ENCODE measurements at places on chromosomes 7 and 10.

GRCh38 chr10:62456611-62457101 is 82.5 kb downstream of the ZNF365 start:
- DNase-seq, result peak; percentile 6

GRCh38 chr7:760006-760405 is 32.9 kb upstream of the PRKAR1B start:
- no peak for DNase-seq

DNA sequence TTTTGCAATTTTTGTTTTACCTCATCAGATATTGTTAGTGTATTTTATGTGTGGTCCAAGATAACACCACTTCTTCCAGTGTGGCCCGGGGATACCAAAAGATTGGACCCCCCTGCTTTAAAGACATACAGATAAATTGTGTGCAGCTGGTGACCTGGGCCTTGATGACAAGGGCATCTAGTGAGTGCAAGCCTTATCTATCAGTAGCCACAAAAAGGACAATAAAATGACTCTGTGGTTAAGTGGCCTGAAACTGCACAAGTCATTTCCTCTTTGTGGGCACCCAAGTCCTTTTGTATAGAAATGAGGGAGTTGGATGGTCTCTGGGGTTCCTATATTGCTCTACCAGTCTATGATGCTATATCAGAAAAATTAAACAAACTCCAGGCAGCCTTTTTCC is 98.1 kb downstream of the PARD3 start:
- no peak for DNase-seq

- no peak for DNase-seq
Measured at GRCh38 chr7:129122078-129122750, 22.3 kb upstream of the TSPAN33 start.

DNA sequence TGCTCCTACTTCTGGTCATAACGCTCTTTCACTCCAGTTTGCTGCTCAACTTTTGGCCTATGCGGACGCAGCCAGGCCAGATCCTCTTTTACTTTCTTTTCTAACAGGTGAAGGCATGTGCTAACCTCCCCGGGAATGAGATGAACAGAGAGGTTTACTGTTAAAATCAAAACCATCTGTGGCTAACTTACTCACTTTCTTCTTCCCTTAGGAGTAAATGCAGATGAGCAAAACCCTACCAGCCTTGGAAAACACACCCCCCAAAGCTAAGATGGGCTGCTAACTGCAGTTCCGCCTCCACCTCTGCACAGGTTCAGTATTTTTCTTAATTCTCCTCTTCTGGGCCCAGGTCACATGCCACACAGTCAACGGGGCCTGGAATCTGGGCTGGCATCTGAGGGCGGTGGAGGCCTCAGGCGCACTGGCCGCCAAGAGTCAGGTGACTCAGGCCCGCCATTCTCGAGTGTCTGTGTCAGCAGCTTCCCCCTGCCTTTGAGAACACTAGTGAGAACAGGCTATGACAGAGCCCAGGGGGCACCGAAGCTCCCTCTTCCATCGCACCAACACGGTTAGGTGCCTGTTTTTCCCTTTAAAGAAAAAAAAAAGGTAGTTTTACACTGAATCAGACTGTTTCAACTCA is 11.1 kb downstream of the FAM53B start:
- DNase-seq, result peak; percentile 43

GRCh38 chr7:5767066-5767465 is 14.4 kb downstream of the RNF216 start:
- no peak for DNase-seq

GRCh38 chr10:93062514-93063143 is 2.0 kb downstream of the CYP26C1 start:
- peak; percentile 44 for DNase-seq

DNA sequence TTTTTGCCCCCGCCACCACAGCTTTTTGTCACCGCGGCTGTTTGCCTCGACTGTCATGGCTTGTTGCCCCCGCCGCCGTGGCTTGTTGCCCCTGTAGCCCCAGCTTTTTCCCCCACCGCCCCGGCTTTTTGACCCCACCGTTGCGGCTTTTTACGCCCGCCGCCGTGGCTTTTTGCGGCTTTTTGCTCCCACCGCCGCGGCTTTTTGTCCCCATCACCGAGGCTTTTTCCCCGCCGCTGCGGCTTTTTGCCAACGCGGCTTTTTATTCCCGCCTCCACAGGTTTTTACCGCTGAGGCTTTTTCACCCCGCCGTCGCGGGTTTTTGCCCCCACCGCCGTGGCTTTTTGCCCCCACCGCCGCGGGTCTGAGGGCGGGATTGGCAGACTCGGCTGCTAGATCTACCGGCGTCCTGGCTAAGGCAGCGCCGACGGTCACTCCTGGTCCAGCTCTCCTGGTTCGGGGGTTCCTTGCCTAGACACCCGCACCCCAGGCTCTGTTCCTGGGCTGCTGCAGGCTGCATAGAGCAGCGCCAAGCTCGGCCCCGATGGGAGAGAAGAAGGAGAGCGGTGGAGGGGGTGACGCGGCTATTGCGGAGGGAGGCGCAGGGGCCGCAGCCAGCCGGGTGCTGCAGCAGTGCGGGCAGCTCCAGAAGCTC is 637.7 kb downstream of the ZNF716 start:
- DNase-seq, result no peak

DNA sequence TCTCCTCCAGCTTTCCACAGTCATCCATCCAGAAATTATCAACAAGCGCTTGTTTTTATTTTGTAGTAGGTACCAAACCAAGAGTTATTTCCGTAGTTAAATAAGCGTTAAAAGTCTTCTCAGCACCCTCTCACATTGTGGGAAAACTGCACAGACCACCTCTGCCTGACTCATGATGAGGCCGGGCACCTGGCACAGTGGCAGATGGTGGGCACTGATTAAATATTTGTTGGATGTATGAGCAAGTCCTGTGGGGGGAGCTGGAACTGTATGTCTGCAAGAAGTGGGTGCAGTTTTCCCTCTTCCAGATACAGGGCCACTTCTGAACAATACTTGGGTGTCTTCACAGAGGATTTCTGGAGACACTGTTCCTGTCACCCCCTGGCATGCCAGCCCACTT is 5.3 kb upstream of the REPIN1 start:
- no peak for DNase-seq

- no peak for DNase-seq
Measured at GRCh38 chr10:28097633-28098032, 98.8 kb upstream of the ODAD2 start.

- DNase-seq, result no peak
Measured at GRCh38 chr7:106273009-106273668, 11.6 kb downstream of the NAMPT start.

- no peak for DNase-seq
Measured at GRCh38 chr10:64867501-64867962, 1346.3 kb downstream of the REEP3 start.

DNA sequence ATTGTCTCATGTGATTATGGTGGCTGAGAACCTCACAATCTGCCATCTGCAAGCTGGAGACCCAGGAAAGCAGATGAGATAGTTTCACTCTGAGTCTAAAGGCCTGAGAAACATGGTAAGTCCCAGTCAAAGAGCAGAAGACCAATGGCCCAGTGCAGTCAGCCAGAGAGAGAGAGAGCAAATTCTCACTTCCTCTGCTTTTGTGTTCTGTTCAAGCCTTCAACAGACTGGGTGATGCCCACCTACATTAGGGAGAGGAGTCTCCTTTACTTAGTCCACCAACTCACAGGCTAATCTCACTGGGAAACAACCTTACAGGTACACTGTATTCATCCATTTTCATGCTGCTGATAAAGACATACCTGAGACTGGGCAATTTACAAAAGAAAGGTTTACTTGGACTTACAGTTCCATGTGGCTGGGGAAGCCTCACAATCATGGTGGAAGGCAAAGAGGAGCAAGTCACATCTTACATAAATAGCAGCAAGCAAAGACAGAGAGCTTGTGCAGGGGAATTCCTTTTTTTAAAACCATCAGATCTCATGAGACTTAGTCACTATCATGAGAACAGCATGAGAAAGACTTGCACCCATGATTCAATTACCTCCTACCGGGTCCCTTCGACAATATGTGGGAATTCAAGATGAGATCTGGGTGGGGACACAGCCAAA is 4.7 kb upstream of the FRMPD2 start:
- no peak for DNase-seq

DNA sequence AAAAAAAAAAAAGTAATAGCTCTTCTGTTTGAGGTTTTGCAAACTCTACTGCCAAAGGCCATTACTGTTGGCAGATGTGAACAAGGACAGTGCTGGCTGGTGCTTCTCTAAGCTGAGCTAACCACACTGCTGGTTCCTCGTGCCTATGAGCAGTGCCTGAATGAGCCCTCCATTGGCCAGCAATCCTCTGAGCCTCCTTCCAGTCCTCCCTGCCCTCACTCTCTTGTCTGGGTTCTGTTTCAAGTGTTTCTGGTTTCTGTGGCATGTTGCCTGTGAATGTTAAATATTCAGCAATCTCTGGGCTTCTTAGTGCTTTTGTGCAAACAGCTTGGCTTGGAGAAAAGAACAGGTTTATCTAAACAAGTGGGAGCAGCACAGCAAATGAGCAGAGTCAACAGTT is 161.3 kb upstream of the AUTS2 start:
- DNase-seq, result no peak

DNA sequence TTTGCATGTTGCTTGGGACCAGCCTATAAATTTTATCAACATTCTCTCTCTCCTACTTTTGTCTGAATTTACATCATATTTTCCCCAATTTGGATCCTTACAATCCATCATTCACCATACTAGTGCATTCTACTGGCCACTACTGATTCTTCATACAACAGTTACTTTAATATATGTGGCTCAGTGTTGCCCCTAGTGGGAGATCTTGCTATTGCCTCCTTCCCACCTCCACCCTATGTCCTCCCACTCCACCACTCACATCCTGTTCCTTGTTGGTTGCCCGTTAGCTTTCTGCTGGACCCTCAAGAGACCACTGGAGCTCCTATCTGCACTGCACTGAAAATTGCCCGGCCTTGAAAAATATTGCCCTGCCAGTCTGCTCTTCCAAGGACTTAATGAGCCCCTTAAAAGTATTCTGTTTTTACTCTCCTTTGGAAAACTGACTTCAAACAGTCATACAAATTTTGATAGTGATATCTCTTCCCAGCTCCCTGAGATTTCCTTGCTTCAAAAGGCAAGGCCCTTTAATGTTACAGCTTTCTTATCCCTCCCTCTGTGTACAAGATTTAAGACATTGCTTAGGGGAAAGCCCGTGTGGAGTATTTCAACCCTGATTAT is 243.2 kb upstream of the TMEM229A start:
- peak; percentile 22 for DNase-seq

DNA sequence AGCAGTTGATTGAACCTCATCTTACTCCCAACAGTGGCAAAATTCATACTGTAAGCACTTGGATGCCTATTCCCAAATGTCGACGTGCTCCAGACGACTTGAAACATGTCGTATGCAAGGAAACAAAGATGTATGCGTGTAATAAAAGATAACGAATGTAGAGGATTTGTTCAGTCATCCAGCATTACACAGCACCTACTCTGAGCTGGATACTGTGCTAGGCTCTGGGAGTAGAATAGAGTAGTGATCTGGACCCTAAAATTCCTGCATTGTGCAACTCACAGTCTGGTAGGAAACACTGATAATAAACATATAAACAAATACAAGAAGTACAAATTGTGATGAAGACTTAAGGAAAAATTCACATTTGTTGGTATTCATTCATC is 5.6 kb upstream of the TBX20 start:
- no peak for DNase-seq

GRCh38 chr7:95367606-95368005 is 28.6 kb downstream of the PON3 start:
- no peak for DNase-seq

DNA sequence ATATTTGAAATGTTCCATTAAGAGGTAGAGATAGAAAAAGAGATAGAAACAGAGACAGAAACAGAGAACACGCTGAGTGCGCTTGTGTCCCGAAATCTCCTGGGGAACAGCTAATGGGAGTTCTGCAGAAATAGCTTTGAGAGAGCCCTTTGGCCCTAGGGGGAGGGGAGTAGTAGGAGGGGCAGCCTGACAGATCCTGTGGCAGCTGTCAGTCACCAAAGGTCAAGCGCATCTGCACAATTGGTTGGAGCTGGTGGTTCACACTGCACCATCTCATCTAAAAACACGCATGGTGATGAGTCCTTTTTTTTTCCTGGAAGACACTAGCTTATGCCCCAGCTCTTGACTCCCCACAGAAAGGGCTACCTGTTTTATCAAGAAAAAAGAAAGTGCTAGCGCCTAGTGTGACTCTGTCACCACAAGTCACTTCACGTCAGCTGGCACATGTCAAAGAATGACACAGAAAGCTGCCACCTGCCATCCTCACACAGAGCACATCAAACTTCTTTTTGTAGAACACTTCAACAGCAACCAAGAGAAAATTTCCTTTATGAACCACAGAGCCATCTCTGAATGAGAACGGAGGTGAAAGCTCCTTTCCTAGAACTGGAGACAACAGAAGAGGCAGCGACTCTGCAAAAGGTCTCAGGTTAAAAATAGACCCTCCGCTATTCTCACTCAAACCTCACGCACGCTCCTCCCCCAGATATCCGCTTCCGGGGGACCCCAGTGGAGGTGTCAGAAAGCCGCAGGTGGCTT is 125.7 kb downstream of the GFRA1 start:
- DNase-seq, result no peak

DNA sequence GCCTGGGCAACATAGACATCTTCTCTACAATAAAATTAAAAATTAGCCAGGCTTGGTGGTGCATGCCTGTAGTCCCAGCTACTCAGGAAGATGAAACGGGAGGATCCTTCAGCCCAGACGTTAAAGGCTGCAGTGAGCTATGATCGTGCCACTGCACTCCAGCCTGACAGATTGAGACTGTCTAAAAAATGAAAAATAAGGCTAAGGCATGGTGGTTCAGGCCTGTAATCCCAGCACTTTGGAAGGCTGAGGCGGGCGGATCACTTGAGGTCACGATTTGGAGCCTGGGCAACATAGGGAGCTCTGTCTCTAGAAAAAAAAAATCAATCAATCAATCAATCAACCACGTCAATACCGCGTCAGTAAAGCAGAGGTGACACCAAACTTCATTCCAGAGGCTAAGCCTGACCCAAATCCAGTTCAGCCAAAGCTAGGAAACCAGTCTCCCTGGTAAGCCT is 31.1 kb downstream of the MRPS24 start:
- no peak for DNase-seq

All from IMR-90 (cell line).